Suppressor macrophage treated with lipopolysaccharide for 4 hours (primary cell): ENCODE measurements at places on chromosomes 3 and 15.

GRCh38 chr3:21229426-21230135 is 521.4 kb downstream of the ZNF385D start:
- no peak for DNase-seq

DNA sequence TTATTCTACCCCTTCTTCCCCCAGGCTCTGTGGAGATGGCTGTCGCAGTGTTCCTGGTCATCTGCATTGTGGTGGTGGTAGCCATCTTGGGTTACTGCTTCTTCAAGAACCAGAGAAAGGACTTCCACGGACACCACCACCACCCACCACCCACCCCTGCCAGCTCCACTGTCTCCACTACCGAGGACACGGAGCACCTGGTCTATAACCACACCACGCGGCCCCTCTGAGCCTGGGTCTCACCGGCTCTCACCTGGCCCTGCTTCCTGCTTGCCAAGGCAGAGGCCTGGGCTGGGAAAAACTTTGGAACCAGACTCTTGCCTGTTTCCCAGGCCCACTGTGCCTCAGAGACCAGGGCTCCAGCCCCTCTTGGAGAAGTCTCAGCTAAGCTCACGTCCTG is 12.9 kb downstream of the SPINT1 start:
- DNase-seq, result no peak

- DNase-seq, result no peak
Measured at GRCh38 chr15:57432141-57432741, 55.9 kb downstream of the CGNL1 start.

GRCh38 chr3:58102976-58103451 is 94.8 kb downstream of the FLNB start:
- DNase-seq, result no peak

DNA sequence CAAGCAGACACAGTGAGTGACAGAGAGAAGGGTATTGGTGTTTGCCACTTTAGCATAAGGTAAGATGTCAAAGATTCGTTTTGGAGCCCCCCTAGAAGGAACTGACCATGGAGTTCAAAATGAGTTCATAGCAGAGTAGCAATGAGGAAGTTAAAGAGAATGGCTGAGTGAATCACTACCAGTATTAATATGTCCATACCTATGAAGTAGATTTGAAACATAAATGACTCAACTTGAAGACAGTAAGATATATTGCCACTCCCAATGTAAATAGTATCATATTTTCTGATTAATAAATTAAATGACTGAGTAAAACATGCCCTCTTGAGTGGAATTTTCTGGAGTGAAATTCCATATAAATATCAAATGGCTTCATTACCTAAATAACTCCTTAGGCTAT is 675.1 kb downstream of the NLGN1 start:
- DNase-seq, result no peak

- no peak for DNase-seq
Measured at GRCh38 chr3:40103829-40104228, 205.7 kb upstream of the EIF1B start.

DNA sequence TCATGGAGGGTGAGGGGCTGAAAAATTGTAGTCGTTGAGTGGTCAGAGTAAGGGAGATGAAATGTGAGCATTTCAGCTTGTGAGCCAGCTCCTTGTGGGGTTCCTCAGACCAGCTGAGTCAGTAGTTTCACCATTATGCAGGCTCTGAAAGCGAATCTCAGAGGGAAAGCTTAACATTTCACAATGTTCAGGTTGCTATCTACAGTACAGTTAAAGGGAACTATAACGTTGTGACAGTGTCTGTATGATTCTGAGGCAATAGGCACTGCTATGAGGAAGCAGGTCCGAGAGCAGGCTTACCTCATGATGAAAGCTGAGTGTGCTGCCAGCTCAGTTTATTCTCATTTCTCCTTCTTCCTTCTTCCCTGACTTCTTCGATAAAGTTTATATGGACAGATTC is 469.6 kb downstream of the EDEM1 start:
- DNase-seq, result peak; percentile 94

DNA sequence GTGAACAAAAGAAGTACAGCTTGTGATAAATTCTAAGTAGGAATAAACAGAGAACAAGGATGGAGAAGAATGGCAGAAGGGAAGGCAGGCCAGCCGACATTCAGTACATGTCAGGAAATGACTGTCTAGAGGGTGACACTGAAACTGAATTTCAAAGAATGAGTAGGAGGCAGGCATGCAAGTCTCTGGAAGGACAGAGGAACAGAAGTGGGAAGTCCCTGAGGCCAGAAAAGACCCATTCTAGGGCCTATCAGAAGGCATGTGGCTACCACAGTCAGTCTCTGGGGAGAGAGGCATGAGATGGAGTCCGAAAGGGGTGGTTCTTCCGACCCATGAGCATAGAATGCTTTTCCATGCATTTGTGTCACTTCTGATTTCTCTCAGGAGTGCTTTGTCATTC is 243.5 kb upstream of the UBE2E2 start:
- DNase-seq, result peak; percentile 62

- DNase-seq, result peak; percentile 77
Measured at GRCh38 chr3:36944641-36945270, at the start of gene TRANK1. Gene TRANK1, minus strand, starts transcription at chr3:36945054. Its CDS starts 245 bp downstream, at chr3:36944809.

- DNase-seq, result no peak
Measured at GRCh38 chr3:27349832-27350231, 19.4 kb downstream of the NEK10 start.

DNA sequence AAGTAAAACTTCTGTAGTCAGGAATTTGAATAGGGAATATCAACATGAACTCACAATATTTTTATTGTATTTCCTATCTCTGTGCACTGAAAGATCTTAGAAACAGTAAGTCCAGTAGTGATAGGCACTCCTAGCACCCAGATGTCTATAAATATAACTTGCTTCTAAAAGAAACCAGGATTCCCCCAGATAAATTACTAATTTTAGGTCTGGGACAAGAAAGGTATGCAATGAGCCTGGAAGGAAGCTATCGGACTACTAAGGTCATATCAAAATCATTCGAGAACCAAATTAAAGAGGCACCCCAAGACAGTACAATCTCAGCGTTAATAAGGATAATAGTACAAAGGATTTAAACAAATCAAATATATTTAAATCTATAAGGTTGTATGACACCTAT is 47.4 kb downstream of the CLDN18 start:
- DNase-seq, result no peak

DNA sequence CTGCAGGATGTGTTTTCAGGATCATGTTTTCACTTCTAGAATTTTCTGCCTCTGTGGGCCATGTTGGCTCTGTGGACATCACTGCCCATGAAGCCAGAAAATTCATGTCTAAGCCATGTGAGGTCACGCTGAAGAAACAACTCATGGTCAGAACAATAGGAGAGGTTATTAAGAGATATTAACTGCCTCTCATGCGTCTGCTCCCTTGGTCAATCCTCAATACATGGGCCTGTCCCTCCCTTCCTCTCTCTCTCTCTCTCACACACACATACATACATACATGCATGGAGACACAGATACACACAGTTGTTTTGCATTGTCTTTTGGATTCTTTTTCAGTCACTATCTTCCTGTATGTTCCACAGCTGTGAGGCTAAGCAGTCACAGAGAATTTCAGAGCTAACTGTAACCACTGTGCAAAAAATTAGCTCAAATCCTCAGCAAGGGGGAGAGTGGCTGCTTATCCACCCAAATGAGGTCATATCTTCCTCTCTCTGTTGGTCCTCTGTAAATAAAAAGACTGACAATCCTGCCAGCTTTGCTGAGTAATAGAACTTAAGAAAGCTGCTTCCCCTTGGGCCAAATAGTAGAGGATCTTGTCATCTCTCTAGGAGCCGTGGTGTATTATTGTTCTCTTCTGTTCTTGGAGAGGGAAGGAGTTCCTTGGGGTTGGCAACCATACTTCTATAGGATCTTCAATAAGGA is 45.6 kb downstream of the LRTM1 start:
- no peak for DNase-seq

- DNase-seq, result no peak
Measured at GRCh38 chr3:23916152-23916885, 471 bp downstream of the NKIRAS1 start.

GRCh38 chr3:48651771-48652170 is 10.9 kb downstream of the CELSR3 start:
- no peak for DNase-seq

- DNase-seq, result no peak
Measured at GRCh38 chr3:174061731-174062130, 664.2 kb downstream of the NLGN1 start.

- DNase-seq, result no peak
Measured at GRCh38 chr3:53354945-53355498, 7.7 kb upstream of the DCP1A start.

DNA sequence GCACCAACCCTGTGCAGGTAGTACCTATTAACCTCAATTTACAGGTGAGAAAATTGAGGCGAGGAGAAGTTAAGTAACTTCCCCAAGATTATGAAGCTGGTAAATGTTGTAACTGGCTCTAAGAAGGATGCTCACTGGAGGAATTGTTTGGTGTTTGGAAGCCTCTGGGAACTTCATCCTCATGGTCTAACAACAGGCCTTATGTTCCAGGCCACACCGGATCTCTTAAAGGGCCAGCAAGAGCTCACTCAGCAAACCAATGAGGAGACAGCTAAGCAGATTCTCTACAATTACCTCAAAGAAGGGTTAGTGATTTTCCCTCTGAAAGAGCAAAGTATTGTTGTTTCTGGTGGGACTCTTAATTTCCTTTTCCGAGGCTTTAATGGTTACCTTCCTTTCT is 63.9 kb downstream of the CGNL1 start:
- no peak for DNase-seq

DNA sequence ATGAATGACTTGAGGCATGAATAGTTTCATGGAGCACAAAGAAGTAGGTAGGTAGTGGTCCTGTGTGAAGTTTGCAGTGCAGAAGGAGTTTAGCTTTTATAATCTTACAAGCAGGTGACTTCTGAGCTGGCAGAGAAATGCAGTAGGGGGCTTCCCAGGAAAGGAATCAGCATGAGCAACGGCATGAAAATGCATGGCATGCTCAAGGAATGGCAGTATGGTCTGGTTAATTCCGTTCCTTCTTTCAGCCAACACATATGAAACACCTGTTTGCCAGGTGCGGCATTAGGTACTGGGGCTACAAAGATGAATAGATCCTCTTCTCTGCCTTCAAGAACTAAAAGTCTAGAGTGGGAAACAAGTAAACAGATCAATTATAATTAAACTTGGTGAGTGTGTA is 138.0 kb upstream of the BHLHE40 start:
- DNase-seq, result no peak

GRCh38 chr3:160886421-160886820 is 130.4 kb downstream of the PPM1L start:
- DNase-seq, result no peak

- no peak for DNase-seq
Measured at GRCh38 chr3:149604125-149604875, 53.5 kb downstream of the WWTR1 start.

- DNase-seq, result no peak
Measured at GRCh38 chr3:142215106-142215505, 10.3 kb downstream of the GK5 start.

DNA sequence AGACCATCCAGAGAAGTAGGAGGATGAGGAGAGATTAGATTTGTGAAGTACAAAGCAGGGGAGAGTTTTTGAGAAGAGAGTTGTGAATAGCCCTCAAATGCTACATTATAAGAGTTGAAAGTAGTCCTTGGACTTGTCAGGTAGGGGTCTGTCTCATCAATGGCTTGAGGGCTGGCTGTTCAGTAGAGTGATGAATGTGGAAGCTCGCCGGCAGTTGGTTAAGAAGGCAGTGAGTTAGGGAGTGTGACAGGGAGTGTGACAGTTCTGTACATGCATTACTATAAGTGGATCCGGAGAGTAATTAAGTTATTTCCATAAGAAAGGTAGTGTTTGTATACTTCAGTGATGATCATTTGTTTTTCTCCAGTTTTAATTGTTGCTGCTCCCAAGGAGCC is 32.5 kb downstream of the SLMAP start:
- DNase-seq, result no peak

GRCh38 chr3:196962108-196962929 is 6.3 kb downstream of the PIGZ start:
- DNase-seq, result no peak

DNA sequence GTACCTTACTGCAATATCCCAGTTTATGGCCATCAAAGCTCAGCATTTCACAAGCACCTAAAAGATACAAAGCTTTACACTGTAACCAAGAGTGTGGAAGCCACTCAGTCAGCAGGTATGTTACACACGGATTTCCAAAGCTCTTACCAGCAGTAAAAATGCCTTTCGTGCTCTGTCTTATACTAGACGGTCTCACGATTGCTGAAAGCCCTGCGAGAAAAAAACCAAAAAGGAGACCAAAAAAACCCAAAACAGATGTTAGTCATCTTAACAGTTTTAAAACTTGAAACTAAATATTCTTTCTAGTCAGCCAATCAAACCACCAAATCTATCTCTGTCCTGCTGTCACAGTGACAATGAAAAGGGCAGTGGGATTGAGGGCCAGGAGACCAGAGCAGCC is 39.0 kb downstream of the TAMM41 start:
- DNase-seq, result no peak

DNA sequence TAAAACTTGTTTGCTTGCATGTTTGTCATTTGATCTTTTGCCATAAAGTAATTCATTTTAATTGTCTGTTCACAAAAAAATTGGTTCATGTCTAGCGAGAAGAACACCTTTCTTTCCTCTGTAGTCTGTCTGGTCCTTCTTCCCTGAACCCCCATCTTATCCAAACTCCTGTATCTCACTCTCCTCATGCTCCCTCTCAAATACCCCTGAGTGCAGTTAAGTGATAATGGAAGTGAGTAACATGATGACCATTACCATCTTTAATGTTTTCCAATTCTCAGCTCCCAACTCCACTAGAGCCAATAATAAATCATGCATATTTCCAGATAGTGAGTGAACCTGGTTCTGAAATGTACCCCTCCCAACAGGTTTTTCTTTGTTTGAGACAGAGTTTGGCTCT is 14.2 kb upstream of the KCNMB3 start:
- DNase-seq, result no peak

DNA sequence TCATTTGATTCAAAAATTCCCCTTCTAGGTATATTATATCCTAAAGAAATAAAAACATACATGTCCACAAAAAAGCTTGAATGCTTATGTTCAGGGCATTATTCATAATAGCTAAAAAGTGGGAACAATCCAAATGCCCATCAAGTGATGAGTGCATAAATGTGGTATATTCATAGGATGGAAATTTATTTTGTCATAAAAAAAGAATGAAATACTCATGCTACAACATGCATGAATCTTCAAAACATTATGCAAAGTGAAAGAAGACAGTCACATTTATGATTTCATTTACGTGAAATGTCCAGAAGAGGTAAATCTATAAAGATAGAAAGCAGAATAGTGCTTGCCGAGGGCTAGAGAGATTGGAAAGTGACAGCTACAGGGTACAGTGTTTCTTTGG is 83.6 kb upstream of the SLC25A36 start:
- DNase-seq, result no peak

DNA sequence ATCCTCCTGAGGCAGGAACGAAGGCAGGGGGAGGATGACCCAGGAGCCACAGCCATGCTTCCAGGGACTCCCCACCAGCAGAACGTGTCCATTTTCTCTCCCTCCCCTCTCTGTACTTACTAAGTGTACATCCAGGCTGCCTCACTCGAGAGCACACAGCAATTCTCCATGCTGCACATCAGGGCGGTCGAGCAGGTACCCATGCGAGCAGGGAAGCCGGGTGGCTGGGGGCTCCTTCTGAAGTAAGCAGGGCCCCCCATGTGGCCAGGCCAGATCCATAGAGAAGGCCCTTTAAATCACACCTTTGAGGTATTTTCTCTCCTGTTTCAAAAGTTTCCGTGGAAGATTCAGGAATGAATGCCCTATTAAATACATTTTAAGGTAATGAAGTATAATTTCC is 41.2 kb upstream of the SLC6A11 start:
- DNase-seq, result no peak
